ENCODE measurements at places on chromosomes 1 and 21.

DNA sequence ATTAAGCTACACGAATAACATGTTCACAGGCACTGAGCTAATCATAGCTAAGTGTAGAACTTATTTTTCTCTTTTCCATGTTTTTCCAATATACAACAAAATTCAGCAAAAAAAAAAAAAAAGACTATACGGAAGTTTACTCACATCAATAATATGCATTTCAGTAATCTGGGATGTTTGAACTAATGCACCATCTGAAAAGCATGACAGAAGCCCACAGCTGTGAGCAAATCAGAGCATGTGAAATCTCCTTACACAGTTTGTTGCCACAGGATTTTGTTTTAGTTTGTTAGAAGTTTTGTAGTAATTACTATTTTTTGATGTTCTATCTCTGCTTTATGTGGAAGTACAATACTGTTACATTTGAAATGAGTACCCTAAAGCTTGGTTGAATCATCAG, 1051.7 kb downstream of the TTLL7 start:
- DNase-seq: no peak

DNA sequence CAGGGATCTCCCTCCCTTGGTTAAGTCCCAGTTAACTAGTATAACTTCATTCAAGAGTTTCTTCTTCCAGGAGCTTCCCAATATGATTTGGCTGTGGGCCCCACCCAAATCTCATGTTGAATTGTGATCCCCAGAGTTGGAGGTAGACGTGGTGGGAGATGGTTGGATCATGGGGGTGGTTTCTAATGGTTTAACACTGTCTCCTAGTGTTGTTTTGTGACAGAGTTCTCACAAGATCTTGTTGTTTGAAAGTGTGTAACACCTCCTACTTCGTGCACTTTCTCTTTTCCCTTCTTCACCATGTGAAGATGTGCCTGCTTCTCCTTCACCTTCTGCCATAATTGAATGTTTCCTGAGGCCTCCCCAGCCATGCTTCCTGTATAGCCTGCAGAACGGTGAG, 251.8 kb upstream of the FGGY start:
- DNase-seq: no peak

DNA sequence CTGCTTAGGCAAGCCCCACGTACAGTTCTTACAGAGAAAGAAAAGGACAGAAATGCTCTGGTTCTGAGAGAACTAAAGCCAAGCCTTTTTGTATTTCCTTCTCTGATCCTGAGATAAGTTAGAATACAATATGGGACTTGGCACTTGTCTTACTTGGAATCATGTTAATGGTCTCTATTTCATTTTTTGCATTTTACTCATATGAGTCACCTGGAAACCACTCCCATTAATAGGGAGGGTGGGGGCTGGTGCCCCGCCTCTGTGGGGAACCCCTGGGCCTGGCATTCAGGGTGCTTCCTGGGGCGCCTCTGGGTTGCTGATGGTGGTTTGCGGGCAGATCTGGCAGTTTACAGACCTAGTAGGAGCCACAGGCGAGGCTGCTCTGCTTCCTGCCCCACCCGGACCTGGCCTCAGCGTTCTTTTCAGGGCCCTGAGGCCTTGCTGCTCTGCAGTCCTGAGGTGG, 26.7 kb downstream of the TSPAN2 start:
- DNase-seq: no peak

- DNase-seq: no peak
Observed at GRCh38 chr1:200778766-200779165, 40.1 kb downstream of the CAMSAP2 start.

- no peak for DNase-seq
Observed at GRCh38 chr1:13722808-13723360, 22.9 kb downstream of the PRDM2 start.

DNA sequence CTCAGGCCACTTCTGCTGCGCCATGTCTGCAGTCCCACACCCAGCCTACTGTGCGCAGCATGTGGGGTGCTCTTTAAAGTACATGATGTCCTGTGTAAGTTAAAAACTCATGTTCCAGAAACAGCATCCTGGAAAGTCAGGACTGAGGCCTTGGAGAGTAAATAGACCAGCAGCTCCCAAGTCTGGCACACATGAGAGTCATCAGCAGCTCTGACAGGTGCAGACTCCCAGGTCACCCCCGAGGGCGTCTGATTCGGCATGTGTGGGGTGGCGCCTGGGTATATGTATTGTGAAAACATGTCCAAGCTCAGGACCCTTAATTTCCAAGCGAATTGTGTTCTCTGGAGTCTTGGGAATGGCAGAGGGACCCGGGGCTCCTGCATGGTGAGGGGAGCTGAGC, 120.1 kb upstream of the RUNX3 start:
- DNase-seq: no peak

DNA sequence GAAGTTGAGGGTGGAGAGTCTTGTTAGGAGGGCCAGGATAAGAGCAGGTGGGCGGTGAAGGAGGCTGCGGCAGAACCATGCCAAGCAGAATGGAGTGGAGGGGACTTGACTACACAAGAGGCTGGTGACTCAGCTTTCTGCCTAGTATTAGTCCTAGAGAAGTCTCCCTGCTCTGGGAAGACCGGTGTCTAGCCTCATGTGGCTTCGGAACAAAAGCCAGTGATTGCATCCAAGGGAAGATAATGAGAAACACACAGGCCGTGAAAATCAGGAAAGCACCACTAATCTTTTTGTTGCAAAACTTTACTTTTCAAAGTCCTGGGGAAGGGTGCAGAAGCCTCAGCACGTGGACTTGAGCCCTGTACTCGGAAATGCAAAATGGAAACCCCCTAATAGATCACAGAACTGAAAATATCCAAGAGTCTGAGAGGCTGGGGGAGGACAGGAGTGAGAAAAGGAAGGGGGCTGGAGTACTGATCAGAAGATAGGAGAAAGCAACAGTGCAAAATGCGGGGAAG, 31.4 kb downstream of the DDR2 start:
- DNase-seq: no peak

- DNase-seq: no peak
Observed at GRCh38 chr1:71557138-71557537, 476.3 kb upstream of the ZRANB2 start.

- DNase-seq: no peak
Observed at GRCh38 chr1:45824607-45825006, 21.2 kb downstream of the MAST2 start.

DNA sequence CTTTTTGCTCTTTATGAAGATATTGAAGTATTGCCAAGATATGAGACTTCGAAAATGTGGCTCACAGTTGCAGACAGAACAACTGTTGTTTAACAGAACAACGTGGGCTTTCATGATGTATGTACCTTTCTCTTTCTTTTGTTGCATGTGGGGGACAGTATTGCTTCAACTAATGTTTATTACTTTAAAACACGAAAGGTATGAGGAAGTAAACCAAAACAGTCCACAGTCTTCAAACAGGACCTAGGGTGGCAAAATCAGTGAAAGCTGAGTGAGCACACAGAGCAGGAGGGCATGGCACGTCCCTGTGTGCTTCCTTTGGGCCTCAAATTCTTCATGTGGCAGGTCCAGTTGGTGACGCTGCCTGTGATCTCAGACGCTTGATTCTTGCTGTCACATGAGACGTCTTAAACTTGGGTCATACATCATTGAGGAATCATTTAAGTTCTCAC, 7.8 kb upstream of the CHAF1B start:
- DNase-seq: no peak

GRCh38 chr21:45333583-45334121, 46.0 kb upstream of the POFUT2 start:
- no peak for DNase-seq

DNA sequence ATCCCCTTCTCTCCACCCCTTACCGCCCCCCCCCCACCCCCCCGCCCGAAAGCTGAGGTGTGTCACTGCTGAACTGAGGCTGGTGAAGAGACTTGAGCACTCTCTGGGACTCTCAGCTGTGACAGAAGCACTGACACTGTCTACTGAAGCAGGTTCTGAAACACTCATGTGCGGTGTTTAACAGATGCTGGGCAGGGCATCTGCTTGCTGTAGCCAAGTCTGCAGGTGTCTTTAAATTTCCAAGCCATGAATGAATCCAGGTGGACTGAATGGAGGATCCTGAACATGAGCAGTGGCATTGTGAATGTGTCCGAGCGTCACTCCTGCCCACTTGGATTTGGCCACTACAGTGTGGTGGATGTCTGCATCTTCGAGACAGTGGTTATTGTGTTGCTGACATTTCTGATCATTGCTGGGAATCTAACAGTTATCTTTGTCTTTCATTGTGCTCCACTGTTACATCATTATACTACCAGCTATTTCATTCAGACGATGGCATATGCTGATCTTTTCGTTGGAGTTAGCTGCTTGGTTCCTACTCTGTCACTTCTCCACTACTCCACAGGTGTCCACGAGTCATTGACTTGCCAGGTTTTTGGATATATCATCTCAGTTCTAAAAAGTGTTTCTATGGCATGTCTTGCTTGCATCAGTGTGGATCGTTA, at the start of gene GPR52:
GPR52 (plus strand) TSS at position 99 of the 665 bp plus-strand sequence; CDS start at position 247, 148 bp downstream.
- DNase-seq: no peak

GRCh38 chr1:84573967-84574842, at the start of gene CTBS:
Gene CTBS (minus strand): TSS chr1:84574440. CDS start chr1:84574415, 25 bp downstream.
- DNase-seq: peak; percentile 98

DNA sequence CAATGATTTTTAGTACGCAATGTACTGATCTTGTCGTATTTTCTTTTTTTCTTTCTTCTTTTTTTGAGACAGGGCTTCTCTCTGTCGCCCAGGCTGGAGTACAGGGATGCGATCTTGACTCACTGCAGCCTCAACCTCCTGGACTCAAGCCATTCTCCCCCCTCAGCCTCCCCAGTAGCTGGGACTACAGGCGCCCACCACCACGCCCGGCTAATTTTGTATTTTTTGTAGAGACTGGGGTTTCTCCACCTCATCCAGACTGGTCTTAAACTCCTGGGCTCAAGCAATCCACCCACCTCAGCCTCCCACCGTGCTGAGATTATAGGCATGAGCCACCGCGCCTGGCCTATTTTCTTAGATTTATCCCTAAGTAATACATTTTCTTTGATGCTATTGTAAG, 43.9 kb upstream of the COL6A2 start:
- no peak for DNase-seq

DNA sequence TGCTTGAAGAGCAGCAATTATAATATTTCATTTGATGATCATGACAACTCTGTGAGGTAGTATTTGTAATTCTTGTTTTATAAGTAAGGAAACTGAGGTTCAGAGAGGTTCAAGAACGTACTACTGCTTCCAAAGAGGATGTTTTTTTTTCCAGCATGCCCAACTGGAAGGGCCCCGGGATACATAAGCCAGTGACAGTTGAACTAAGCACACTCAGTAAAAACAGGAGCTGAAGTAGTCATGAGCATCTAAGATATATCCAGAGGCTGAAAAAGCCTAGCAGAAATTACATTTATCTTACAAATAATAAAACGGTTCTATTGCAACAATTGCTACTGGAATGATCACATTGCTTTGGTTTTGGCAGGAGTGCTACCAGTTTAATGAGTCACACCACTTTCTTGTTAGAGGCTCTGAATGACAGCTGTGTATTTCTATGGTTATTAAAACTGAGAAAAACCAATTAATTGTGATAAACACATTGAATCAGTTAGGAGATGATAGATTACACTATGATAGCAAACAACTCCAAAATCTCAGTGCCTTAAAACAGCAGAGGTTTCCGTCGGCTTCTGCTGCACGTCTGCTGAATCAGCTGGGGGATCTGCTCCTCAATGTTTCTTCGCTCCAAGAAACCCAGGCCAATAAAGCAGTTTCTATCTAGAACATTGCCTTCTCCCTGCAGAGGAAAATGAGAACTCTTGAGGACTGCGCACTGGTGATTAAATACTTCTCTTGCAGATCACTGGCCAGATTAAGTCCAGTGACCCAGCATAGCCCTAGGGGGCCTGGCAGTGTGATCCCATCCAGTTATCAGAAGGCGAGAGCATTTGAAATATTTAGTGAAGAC, 522.7 kb downstream of the PLPP3 start:
- no peak for DNase-seq

DNA sequence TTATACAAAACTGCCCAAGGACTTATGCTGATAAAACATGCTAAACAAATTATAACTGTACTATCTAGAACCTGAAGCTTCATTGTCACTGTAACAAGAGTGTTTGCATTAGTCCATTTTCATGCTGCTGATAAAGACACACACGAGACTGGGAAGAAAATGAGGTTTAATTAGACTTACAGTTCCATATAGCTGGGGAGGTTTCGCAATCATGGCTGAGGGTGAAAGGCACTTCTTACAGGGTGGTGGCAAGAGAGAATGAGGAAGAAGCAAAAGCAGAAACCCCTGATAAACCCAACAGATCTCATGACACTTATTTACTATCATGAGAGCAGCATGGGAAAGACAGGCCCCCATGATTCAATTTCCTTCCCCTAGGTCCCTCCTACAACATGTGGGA, 100.4 kb downstream of the SPATA6 start:
- DNase-seq: no peak

DNA sequence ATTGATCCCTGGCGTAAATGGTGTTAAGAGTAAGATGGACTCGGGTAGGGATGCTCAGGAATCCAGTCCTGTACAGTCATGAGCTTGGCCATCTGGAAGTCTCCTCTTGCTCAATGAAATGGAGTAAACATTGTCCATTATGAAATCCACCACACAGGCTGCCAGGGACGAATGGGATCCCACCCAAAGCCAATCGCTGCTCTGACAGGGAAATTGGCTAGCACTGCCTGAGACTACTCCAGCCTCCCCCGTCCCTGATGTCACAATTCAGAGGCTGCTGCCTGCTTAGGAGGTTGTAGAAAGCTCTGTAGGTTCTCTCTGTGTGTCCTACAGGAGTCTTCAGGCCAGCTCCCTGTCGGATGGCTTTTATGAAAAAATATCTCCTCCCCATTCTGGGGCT, at the start of gene HSD11B1:
HSD11B1 (plus strand) TSS at position 263 of the 400 bp plus-strand sequence; CDS start at position 360, 97 bp downstream.
- no peak for DNase-seq

- DNase-seq: no peak
Observed at GRCh38 chr1:228891272-228892034, 156.2 kb downstream of the RHOU start.

GRCh38 chr1:21537511-21537931, 28.3 kb downstream of the ALPL start:
- DNase-seq: no peak

DNA sequence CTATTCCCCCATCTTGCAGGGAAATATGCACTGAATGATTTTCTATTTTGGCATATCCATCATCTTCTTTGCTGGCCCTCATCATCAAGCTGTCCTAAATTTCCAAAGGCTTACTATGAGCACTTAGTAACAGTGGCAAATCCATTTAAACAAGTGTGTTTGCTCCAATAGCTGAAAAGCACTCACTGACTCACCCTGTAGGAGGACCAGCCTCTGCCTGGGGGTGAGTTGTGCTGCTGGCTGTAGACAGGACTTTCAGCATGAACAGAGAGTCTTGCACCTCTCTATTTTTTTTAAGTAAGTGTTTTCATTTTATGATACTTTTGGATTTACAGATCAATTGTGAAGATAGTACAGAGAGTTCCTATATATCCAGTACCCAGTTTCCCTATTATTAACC, 97.3 kb downstream of the SLC35F3 start:
- DNase-seq: no peak

GRCh38 chr21:28579986-28580550, 412.6 kb downstream of the LTN1 start:
- DNase-seq: no peak

GRCh38 chr1:218312509-218312908, 27.4 kb downstream of the RRP15 start:
- DNase-seq: no peak

GRCh38 chr1:31913968-31914367, 24.2 kb downstream of the PTP4A2 start:
- no peak for DNase-seq

Measured in K562 (cell line).